ENCODE measurements at places on chromosomes 2 and 18.

GRCh38 chr2:158740621-158741020 is 54.5 kb upstream of the DAPL1 start:
- no peak for DNase-seq

DNA sequence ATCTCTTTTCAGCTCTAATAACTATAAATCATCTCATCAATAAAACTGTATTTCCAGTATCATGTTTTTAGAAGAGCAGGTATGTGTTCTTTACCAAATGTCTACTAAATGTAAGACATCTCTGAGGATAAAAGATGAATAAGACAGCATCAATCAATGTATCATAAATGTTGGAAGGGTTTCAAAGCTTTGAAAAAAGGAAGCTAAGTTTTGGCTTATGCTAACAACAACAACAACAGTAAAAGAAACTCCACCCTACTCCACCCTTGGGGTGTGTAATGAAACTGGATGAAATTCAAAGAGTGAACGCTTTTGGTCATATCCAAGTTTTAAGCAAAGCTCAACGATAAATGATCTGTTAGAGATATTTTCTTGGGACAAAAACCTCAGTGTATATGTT is 17.1 kb downstream of the PRKD3 start:
- DNase-seq: no peak

GRCh38 chr2:197191177-197191939 is 119.2 kb downstream of the ANKRD44 start:
- no peak for DNase-seq

- no peak for DNase-seq
These were observed 1261.7 kb downstream of the DSC3 start for GRCh38 chr18:29780816-29781215.

- no peak for DNase-seq
These were observed 90.9 kb downstream of the DOK6 start for GRCh38 chr18:69491576-69491975.

DNA sequence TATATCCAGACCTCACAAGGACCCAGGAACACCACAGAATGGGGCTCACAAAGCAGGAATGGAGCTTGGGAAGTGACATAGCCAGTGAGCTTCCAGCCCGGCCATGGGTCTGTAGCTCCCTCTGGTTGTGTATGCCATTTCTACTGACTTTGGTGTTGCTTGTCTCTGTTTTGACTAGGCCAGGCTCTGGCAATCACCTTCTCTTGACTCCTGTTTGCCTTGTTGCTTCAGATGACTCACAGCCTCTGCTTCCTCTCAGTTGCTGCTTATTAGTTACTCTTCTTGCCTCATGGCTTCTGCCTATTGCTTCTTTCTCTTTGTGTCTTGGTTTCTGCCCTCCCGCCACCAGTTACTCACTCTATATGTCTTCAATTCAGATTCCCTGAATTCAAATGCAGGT is 15.8 kb upstream of the IER3IP1 start:
- no peak for DNase-seq

DNA sequence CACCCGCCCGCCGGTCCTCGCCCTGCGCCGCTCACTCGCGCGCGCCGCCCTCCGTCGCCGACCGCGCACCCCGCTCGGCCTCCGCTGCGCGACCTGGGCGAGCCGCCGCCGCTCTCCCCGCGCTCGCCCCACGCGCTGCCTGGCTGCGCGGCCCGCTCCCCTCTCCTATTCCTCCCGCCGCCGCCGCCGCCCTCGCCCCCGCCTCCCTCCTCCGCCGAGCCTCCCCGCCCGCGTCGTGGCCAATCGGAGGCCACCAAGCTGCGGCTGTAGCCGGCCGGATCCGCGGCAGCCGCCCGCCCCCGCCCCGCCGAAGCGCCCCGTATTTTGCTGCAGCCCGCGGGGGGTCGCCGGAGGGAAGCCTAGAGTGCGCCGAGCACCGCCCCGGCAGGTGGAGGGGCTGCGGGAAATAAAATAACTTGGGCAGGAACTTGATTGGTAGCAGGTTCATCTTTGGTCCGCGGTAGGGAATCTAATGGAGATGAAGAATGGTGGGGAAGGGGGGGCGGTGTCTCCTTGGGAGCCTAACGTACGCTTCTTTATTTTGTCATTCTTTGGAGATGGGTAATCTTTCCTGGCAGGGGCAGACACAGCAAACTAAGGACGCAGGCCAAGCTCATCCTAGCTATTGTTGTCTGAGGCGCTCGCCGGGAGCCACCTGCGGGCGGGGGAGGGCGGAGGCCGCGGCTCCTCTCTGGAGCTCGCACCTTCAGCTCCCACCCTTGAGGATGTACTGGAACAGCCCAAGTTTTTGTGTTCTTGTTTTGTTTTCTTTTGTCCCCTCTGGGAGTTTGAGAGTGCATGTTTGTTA is 1.1 kb upstream of the CDH2 start:
- no peak for DNase-seq

DNA sequence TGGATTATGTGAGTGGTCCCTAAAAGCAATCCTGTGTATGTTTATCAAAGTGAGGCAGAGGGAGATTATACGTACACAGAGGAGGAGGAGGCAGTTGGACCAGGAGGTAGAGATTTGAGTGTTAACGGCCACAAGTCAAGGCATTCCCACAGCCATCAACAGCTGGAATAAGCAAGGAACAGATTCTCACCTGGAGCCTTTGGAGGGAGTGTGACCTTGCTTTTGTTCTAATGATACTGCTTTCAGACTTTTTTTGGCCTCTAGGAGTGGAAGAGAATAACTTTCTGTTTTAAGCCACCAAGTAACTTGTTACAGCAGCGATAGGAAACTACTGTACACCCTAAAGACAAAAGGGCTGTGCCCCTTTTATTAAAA is 18.1 kb downstream of the LCLAT1 start:
- DNase-seq: no peak

GRCh38 chr18:26545335-26546123 is 2.8 kb downstream of the KCTD1 start:
- DNase-seq: no peak

DNA sequence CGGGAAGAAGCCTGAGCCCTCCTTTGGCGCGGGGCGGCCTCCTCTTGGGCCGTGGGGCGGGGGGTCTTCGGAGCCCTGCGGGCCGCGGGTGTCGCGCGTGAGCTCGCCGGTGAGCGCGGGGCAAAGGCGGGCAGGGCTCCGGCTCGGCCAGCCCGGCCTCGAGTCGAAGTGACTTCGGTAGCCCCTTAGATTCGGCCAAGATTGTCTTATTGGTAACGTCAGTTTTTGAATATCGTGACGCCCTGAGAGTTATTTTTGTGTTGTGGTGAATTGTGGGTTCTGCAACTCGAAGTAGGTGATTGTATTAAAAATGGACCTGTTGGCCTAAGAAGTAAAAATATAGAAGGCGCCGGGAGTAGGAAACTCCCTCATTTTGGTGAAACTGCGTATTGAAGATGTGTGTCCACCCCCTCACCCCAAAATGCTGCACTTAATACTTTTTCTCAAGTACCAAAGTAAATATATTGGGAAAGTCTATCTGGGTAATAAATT is 669 bp downstream of the MARCHF7 start:
- DNase-seq: no peak

DNA sequence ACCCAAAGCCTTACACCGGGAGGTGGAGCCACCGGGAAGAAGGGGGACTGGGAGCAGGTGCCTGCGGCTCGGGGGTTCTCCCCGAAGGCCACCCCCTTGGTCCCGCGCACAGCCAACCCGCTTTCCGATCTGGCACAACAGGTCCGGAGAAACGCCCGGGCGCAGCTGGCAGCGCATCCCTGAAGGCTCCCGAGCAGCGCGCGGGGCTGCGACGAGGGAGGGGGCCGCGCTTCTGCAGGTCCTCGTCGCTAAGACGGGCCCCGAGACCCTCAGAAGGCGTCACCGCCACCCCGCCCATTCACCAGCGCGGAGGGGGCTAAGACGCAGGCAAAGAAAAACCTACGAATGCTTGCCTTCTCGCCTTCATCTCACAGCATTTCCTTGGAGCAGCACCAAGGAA is 1.8 kb downstream of the CBLN2 start:
- DNase-seq: no peak

DNA sequence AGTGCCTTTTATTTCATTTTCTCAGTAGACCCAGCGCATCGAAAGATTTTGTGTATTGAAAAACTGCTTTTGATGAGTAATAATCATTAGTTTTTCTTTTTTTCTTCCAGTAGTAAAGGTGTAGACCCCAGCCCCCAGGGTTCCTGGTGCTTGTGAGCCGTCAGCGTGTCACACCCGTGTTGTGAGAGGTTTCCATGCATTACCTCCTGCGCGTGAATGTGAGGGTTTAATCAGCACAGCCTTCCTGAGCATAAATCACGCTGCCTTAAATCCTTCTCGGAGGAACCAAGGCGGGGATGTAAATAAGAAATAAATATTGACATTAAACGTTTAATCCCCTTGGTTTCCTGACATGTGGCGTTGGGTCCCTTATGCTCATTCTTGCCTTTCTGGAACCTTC is 24.3 kb downstream of the TSHZ1 start:
- no peak for DNase-seq

DNA sequence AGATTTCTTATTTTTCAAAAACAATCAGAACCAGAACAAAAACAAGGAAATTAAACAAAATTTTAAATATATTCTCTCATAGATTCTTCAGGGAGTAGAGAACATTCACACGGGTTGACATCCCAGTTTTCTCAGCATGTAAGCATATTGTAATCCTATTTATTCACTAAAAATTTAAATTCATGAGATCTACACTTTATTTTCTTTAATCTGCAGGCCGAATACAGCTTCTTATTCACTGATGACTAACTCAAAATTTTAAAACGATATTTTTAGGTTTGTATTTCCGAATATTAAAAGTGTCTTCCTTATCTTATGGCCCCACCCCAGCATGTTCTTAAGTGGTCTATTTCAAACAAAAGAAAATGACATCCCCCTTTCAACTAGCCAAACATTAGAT is 262.4 kb downstream of the MEIS1 start:
- DNase-seq: no peak

- no peak for DNase-seq
These were observed 6.0 kb downstream of the MAP3K2 start for GRCh38 chr2:127381762-127382161.

DNA sequence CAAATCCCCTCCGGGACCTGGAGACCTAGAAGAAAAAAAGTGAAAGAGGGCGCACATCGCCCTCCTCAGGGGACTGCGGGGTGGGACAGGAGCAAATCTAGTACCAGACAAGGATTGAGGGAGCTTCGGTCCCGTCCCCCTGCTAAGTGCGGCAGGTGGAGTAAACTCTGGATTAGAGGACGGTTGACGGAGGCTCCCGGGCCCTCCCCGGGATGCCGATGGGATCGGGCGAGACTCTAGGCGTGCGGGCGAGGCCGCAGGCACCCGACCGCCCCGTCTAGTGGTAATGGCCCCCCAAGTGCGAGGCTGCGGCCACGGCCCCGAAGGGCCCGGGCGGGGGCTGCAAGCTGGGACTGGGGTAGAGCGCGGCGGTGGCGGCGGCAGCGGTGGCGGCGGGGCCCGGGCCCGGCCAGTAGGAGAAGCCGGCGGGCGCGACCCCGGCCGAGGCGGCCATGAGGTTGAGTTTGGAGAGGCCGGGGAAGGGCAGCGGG is 3.5 kb downstream of the FEV start:
- no peak for DNase-seq

DNA sequence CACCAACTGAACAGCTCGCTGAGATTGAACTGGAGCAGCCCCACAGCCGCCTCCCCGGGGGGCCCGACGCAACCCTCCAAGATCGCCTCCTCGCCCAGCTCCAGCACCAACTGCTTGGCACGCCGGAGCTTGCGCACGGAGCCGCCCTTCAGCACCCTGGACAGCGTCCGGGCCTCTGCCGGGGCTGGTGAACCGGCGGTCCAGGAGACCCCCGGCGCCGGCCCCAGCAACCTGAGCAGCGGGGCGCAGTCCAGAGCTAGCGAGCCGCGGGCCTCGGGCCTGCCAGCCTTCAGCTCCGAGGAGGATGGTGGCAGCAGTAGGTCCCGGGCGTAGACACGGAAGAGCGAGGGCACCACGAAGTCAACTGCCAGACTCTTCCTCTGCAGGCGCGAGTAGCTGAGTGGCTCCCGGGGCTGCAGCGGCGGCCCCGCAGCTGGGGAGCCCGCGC is 1.2 kb downstream of the ALK start:
- no peak for DNase-seq

DNA sequence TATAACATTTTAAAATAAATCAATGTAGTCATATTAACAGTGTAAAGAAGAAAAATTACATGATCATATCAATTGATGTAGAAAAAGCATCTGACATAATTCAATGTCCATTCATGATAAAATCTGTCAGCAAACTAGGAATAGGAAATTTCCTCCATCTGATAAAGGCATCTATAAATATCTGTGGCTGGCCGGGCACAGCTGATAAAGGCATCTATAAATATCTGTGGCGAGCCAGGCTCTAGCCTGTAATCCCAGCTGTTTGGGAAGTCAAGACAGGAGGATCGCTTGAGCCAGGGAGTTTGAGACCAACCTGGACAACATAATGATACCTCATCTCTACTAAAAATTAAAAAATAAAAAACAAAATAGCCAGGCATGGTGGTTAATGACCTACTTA is 18.1 kb upstream of the RANBP2 start:
- DNase-seq: no peak

GRCh38 chr2:150485114-150485870 is 2.2 kb downstream of the RND3 start:
- DNase-seq: no peak

DNA sequence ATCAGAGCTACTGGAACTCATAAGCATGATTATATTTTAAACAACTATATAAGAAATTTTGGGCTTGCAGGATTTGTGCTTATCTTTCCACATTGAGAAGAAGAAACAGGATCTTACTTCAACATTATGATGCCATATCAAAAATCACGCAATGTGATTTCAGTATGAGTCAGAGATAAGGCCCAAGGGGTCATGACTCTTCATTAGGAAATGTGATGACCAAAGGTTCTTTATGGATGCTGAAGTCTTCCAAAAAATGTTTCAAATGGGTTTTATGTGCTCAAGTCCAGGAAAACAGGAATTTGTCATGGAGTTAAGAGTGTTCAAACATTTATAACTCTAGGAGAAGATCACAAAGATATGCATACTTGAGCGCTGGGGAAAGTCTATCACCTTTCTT is 7.8 kb upstream of the SERPINB2 start:
- no peak for DNase-seq

DNA sequence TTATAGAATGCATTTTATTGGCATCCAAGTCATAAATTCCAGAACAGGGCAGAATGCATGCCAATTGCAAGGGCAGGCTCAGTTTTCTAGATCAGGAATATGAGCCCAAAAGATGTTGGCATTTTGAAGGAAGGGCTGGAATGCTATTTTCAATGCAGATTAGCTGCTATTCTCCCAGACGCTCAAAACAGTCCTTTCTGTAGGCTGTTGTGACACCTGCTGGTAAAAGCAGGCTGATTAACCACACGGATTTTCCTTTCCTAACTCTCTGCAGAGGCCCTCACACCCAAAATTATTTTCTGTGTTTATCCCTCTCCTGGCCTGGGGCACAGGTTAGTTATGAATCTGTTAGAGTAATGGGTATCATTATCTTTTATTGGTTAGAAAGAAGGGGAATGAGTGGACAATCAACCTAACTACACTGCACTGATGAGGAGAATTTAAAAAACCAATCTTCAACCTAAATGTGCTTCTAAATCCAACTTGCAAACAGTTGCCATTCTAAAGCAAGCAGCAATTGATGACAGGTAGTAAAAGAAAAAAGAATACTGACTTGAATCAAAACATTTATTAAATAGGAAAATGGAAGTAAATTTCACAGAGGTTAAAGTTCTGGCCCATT is 94.0 kb downstream of the PLA2R1 start:
- DNase-seq: no peak

GRCh38 chr18:40670668-40671375 is 1284.2 kb upstream of the PIK3C3 start:
- DNase-seq: no peak
